ENCODE measurements at places on chromosomes 11 and 22.

DNA sequence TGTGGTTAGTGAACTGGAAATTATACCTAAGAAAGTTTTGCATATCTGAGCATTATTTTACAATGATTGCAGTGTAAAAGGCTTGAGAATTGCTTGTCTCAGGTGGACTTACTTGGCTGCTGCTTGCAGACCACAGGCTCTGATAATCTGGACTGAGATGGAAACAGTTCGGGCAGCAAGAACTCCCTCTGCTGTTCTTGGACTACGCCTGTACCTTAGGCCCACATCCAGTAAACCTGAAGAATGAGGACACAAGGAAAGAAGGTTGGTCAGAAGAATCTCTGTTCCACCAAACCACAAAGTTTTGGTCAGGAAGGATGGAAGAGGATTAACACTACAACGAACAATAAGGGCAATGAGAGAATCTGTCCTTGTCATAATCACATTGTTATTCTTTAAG lies 80.1 kb downstream of the C2CD3 start:
- DNase-seq: no peak

GRCh38 chr11:117962826-117963225 lies 23.4 kb upstream of the IL10RA start:
- DNase-seq: no peak

DNA sequence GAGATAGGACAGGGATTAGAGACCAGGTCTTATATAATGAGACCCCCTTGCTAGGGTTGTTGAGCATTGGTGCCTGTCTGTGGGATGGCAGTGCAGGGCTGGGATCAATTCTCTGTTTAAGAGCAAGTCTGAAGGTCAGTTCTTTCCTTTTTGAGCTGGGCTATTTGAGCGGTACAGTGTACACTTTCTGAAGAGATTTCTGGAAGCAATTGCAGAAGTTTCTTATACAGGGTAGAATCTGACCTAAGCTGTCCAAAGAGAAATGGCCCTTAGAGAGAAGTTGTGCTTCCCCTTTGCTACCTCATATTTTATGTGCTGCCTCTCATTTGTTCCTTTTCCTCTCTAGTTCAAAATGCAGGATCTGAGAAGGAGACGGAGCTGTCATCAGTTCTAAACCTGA lies 35.8 kb downstream of the CSTPP1 start:
- DNase-seq: no peak

- DNase-seq: no peak
These were observed 1045.8 kb downstream of the BRD1 start for GRCh38 chr22:48781868-48782267.

DNA sequence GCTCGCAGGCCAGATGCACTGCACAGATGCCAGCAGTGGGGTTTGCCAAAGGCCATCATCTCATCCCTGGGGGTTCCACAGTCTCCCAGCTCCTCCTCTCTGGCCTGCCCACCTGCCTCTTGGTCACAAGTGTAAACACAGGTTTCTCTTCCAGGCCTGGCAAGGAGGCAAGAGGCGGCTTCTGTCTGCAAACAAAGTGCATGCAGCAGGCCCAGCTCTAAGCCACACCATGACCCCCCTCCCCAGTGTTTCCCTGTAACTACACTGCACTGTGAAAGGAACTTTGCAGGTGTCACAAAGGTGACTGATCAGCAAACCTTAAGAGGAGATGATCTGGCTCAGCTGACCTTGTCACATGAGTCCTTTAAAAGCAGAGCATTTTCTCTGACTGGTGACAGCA lies 26.2 kb upstream of the SHISAL1 start:
- no peak for DNase-seq

DNA sequence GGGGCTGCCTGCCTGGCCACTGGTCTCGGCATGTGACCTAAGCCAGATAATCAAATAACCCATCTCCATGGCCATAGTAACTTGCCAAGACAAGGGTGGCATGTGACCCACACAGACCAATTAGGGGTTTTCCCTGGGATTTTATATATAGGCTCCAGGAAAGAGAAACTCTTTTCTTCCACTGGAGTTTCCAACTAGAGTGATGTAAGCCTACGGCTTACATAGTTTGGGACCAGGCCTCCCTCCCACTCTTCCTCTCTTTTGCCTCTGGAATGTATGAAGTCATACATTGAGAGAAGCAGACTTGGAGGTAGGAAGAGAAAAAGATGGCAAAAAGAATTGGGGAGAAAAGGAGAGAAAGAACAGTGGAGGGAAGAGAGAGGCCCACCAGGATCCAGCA lies 84.6 kb upstream of the LDLRAD3 start:
- no peak for DNase-seq

- DNase-seq: no peak
These were observed 20.2 kb downstream of the C11orf96 start for GRCh38 chr11:43962383-43963278.

- DNase-seq: peak; percentile 59
These were observed 1.6 kb upstream of the BCR start for GRCh38 chr22:23178512-23179254.

DNA sequence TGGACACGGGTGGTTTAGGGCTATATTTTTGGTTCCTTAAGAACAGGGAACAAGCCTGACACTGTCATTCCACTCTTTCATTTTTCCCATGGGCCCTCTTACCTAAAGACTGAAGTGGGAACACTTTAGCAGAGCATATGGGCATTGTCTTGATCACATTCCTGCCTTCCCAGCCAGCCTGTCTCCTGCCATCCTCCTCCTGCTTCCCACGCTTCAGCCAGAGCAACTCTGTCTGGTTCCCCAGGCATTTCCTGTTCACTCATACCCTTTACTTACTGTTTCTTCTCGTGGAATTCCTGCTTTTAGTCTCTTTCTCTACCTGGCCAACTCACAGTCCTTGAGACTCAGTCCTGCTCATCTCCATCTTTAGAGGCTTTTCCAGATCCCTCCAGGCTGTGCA lies 22.8 kb downstream of the MRPL16 start:
- DNase-seq: no peak

DNA sequence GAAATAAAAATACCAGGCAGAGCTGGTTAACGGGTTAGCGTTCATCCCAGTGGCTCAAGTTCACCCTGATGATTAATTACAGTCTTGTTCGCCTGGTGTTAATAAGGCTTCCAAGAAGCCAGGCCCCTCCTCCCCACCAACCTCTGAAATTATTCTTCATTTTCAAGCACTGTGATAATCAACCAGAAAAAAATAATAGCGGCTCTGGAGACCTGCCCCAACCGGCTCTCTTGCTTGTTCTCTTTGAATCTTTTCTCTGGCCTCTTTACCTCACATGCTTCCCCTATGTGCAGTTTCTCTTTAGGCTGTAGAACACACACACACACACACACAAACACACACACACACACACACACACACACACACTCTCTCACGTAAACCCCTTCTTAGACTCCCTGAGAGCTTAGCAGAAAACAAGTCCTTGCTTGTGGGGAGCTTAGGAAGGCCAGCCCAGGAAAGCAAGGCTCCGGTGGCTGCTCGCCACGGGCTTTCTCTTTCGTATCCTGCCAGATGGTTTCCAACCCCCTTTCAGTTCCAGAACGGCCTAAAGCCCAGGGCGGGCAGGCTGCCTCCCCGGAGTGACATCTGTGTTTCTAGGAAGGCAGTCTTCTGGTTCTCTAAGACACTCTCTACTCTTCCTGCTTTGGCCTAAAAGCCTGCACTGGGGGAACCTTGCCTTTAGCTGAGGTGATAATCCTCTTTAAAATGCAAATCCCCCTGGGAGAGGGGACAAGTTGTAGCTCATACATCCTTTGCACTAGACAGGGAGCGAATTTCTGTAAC lies 106.4 kb upstream of the SESN3 start:
- DNase-seq: no peak

DNA sequence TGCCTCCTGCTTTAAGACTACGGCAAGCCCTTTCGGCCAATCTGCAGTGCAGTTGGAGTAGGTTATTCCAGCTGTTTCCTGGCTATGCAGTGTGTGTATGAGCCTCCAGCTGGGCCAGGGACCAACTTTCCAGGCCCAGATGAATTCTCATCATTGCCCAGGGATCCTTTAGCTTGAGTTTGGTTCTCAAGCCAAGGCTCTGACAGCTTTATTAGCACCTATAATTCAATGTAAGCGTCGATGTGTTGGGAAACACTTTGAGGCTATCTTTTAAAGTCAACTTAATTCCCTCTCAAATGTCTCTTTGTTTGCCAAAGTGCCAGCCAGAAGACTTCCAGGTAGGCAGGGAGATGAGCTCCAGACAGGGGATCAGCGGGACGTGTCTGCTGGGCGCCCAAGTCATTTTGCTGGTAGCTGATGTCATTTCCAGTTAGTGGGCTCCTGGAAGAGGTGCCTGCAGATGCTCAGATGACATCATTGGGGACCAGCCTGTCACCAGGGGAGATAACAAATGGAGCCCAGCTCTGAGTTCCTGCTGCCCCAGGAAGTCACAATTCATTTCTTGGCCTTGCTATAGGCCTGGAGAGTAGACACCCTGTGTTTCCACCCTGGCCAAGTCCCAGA lies 520.4 kb downstream of the SOX6 start:
- DNase-seq: no peak

GRCh38 chr11:130314184-130314749 lies 450 bp downstream of the ZBTB44 start:
- peak; percentile 50 for DNase-seq

DNA sequence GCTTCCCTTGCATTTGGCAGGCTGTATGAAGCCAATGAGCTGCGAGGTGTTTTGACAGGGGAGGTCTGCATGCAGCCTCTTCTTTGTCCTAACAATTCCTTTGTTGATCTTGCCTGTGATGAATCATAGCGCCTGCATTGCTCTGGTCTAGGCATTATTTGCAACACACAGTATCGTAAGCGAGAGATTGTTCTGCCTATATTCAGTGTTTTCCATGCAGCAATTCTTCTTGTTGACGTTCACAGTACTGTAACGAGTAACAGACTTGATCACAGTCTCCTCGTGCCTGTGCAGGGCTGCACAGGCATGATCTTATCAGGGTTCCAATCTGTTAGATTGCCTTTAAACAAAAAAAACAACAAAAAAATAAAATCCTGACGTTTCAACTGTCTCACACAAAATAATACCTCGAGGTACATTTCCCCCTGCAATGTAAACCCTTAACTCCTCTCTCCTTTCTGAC lies 13.9 kb upstream of the ADSL start:
- DNase-seq: no peak

DNA sequence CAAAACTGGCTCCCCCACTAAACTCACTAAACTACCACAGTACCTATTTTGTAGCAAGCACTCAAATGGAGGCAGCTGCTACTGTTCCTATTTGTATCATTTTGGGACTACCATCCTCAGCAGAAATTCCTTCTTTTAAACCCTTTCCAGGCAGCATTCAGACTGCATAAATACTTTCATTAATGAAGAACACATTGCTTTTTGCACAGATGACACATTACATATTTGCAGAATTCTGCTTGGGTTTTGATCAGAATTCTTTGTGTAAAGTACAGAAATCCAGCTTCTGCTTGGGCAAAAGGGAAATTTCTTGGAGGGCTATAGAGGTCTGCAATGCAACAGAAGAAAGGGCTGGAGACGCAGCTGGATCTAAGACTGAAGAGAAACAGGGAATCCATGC lies 24.2 kb downstream of the RBX1 start:
- no peak for DNase-seq

GRCh38 chr22:32144496-32145274 lies 14.4 kb downstream of the C22orf42 start:
- no peak for DNase-seq

GRCh38 chr11:17734986-17735817 lies 621 bp downstream of the KCNC1 start:
- DNase-seq: no peak

DNA sequence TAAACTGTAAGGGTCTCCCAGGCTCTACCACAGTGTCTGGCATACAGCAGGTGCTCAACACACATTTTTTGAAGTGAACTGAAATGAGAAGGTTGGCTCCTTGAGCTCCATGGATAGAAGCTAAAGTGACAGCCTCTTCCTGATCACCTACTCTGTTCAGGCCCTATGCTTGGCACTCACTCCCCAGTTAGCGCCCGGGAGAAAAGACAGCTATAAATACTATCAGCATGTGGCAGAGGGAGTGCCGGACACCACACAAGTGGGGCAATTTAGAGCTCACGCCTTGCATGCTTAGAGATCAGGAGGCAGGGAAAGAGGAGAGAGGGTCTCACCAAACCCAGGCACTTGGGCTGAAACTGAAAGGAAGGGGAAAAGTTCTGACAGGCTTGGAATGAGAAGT lies 195.5 kb downstream of the BUD13 start:
- no peak for DNase-seq

DNA sequence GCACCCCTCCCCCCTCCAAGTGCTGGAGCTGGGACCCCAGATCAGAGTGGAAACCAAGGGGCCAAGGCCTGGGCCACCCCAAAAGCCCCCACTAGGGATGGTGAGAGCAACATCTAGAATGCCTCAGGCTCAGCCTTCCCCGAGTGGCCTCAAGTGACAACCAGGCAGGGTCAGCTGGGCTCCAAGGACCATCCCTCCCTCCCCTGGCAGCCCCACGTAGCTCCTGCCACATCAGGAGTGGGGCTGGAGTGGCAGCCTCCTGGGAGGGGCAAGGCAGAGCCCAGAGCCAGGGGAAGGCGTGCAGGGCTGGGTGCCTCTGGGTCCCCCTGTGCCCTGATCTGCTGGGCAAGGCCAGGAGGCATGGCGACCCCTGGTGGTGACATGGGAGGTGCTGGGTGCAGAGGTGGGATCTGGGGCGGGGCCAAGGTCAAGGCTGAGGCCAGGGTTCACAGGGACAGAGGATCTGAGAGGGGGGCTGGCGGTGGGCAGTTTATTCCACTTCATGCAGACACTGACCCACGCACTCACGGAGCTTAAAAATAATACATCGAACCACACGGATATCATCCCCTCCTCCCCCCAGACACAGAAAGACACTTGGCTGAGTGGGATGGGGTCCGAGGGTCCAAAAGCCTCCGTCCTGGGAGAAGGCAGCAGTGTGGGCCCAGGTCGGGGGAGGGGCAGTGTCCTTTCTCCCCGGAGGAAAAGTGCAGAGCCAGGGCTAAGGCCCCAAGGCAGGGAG lies 15.8 kb upstream of the EHD1 start:
- DNase-seq: peak; percentile 87

- no peak for DNase-seq
These were observed 14.5 kb downstream of the KCNC1 start for GRCh38 chr11:17748761-17749721.

DNA sequence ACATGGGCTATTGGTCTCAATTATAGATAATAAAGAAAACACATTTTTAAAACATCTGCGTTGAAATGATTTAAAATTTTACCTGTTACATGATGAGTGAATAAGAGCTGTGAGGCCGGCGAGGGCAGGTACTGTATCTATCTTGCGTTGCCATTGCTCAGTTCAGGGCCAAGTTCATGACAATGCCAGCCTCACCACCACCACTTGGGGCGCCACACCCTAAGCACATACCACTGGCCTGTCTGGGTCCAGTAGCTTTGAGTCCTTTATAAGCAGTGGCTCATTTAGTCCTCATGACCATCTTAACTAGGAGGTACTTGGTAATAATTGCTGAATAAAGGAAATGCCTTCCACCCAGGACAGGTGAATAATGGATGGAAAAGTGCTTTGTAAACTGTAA lies 14.5 kb upstream of the MB start:
- no peak for DNase-seq

GRCh38 chr11:70324376-70325115 lies 54.1 kb downstream of the PPFIA1 start:
- DNase-seq: no peak

GRCh38 chr11:69908511-69909220 lies 89.5 kb upstream of the FGF3 start:
- no peak for DNase-seq

- DNase-seq: no peak
These were observed 18.6 kb downstream of the C1QTNF6 start for GRCh38 chr22:37169406-37169805.
